ENCODE measurements at places on chromosomes 3 and 15. TPM values are rescaled to one million over a fixed set of nuclear protein-coding genes. Genes with fewer than 3 reads are reported as not detected.

PRKAR2A gene
- total RNA-seq: 29.2 TPM

ZNF660 gene
- total RNA-seq: 14.3 TPM

EXOG gene
- 18.9 TPM for total RNA-seq

TPRA1 gene
- total RNA-seq: 18.6 TPM

SLC28A2 gene
- total RNA-seq: not detected

ITIH1 gene
- 0.94 TPM for total RNA-seq

UROC1 gene
- total RNA-seq: not detected

DVL3 gene
- 30.9 TPM for total RNA-seq

THBS1 gene
- total RNA-seq: 171 TPM

ABHD5 gene
- 27.8 TPM for total RNA-seq

CA12 gene
- 8.7 TPM for total RNA-seq

PCOLCE2 gene
- 4.5 TPM for total RNA-seq

CFAP20DC gene
- total RNA-seq: 4.4 TPM

FBXW12 gene
- total RNA-seq: 2.5 TPM

CBLB gene
- 59.6 TPM for total RNA-seq

GPR87 gene
- total RNA-seq: not detected

COL6A5 gene
- under 0.01 TPM for total RNA-seq

ESYT3 gene
- total RNA-seq: 0.31 TPM

CD200R1 gene
- total RNA-seq: 0.62 TPM

RAB6B gene
- total RNA-seq: 52.6 TPM

ZNF662 gene
- 20.4 TPM for total RNA-seq

ANKRD63 gene
- not detected for total RNA-seq

FRMD4B gene
- total RNA-seq: 54.6 TPM

IRAK2 gene
- 3.7 TPM for total RNA-seq

SLC9C1 gene
- total RNA-seq: under 0.01 TPM

NPAP1 gene
- 0.31 TPM for total RNA-seq

KLHL18 gene
- total RNA-seq: 26.5 TPM

RSRC1 gene
- 47.6 TPM for total RNA-seq

GHSR gene
- total RNA-seq: not detected

EOMES gene
- total RNA-seq: 14.5 TPM

OR4F15 gene
- not detected for total RNA-seq

TEX55 gene
- total RNA-seq: not detected

UBR1 gene
- 68.3 TPM for total RNA-seq

SKOR1 gene
- total RNA-seq: 0.16 TPM

COMMD4 gene
- total RNA-seq: 17.5 TPM

LRRN1 gene
- 21.4 TPM for total RNA-seq
